ENCODE measurements at places on chromosomes 7 and 10. TPM values are rescaled to one million over a fixed set of nuclear protein-coding genes. Genes with fewer than 3 reads are reported as not detected.
A peak's percentile ranks its signal among the peaks of the same experiment; 100 is the strongest.

Gene OR2A5
- not detected for total RNA-seq

DNA sequence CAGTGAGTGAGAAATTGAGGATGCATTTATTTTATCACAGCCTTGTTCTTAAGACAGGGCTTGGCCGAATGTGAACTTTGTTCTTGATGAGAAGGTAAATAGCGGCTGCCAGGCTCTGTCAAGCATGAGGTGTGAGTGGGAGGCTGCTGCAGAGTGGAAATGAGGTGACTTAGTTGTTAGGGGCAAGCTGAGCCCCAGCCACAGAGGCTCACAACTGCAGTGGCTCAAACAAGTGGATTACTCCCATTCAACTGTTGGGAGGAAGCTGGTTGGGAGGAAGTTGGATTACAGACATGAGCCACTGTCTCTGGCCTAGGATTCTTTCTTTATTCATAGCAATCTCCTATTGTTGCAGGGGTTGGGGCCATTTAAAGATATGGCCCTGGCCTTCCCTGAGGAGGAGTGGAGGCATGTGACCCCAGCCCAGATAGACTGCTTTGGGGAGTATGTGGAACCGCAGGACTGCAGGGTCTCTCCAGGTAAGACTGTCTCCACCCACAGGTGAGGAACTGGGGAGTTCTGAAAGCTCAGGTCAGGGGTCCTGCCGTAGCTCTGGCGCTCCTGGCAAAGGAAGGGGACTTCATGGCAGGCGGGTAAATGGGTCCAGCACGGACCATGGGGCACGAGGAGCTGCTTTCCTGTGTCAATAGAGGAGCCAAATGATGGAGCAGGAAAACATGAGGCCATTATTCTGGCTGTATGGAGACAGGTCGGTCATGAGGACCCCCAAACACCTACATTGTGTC is 7.1 kb downstream of the ZSCAN25 start:
- peaks cover 100% of the 10 kb centered on the region for H3K36me3 ChIP-seq
- no peak for DNase-seq
- no peaks in the 10 kb centered on the region for H3K4me1 ChIP-seq
- H3K27ac ChIP-seq, result peak overlapping the region; percentile 30

Gene RBM20
- 0.41 TPM for total RNA-seq

Gene KCP
- total RNA-seq, result 1.3 TPM

Gene SPDYE1
- total RNA-seq, result not detected

DNA sequence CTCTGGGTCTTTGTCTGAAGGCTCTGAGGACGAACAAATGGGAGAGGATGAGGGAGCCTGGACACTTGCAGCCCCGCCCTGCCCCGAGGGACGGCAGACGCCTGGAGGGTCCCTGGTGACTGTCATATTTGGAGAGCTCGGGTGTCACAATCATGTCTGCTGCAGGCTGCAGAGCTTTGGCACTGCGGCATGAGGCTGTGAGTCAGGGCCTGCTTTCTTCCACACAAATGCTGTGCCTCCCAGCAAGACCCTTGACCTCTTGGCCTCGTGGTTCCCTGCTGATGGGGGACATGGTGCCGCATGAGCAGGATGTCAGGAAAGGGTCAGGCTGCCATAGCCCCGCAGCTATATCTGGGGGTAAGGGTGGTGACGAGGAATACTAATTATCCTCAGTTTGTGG is 64.9 kb upstream of the PPIF start:
- no peak overlapping the region for H3K4me3 ChIP-seq
- DNase-seq, result no peak
- H3K27ac ChIP-seq, result no peak overlapping the region
- peaks cover 35% of the 10 kb centered on the region for H3K4me1 ChIP-seq
- peaks cover 46% of the 10 kb centered on the region for H3K36me3 ChIP-seq
- no peaks in the 10 kb centered on the region for H3K27me3 ChIP-seq

DNA sequence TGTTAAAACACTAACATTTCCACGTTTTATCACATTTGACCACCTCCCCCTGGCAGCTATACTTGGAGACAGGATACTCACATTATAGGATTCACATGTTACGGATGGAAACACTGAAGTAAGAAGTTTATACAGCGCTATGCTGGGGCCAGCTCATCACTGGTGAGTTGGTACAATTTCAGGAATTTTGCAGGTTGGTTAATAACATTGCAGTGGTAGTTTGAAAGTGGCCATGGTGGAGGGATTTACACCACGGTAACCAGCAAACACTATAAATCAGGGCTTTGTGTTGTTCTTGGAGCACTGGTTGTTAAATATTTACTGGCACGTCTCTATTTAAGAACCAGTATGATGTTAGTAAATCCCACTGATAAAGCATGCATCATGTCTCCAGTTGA is 174.0 kb downstream of the GFRA1 start:
- DNase-seq, result no peak
- H3K36me3 ChIP-seq, result no peaks in the 10 kb centered on the region
- H3K4me1 ChIP-seq, result no peaks in the 10 kb centered on the region
- H3K27me3 ChIP-seq, result no peaks in the 10 kb centered on the region
- H3K4me3 ChIP-seq, result no peak overlapping the region
- H3K27ac ChIP-seq, result no peak overlapping the region

DNA sequence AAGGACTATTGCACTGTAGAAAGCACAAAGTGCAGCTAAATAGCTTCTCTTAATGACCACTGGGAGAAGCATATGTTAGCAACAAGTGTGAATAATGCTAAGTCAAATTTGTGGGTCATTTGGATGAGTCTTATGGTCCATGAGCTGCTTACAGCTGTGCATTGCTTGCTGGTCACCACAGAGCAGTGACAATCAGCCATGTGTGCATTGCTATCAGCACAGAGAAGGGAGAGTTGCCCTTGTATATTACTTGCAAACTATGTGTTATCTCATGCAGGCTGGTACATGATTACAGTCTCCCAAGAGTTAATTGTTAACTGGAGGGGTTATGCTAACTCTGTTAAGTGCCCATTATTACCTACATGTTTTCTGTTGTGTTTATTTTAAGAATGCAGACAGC is 25.7 kb downstream of the MRPS33 start:
- no peaks in the 10 kb centered on the region for H3K27me3 ChIP-seq
- H3K36me3 ChIP-seq, result no peaks in the 10 kb centered on the region
- no peak for DNase-seq
- no peak overlapping the region for H3K4me3 ChIP-seq
- no peaks in the 10 kb centered on the region for H3K4me1 ChIP-seq

DNA sequence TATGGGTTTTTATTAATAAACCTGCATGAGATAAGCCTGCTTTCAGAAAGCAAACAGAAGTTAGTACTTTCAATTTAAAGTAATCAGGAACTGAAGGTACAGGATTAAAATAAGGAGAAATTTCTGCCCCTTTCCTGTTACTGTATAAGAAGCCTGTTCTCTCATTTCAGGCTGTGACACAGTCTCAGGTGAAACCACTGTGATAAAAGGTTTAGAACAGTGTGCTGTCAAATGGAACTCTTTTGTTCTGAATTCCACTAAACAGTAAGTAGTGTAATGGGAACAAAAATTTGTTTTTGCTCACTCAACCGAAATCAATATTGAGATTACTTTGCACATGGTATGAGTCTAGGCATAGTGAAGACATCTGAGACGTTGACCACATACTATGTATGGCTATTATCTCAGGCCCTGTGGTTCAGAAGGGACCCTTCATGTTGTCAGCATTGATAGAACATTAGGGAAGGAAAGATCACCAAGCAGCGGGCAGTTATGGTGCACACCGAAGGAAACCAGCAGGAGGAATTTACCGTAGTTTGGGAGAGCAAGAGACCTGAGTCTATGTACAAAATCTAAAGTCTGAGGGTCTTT is 14.9 kb downstream of the HEPACAM2 start:
- no peak for DNase-seq
- no peaks in the 10 kb centered on the region for H3K36me3 ChIP-seq
- no peak overlapping the region for H3K4me3 ChIP-seq
- H3K4me1 ChIP-seq, result no peaks in the 10 kb centered on the region
- no peak overlapping the region for H3K27ac ChIP-seq
